ENCODE measurements at places on chromosomes 5 and 9.
A peak's percentile ranks its signal among the peaks of the same experiment; 100 is the strongest.

- DNase-seq, result no peak
These were observed 124.7 kb downstream of the DAB2IP start for GRCh38 chr9:121776001-121776738.

- DNase-seq, result no peak
These were observed at the start of gene NCS1 for GRCh38 chr9:130172161-130172857. Gene NCS1, plus strand, starts transcription at chr9:130172404. Its CDS starts 260 bp downstream, at chr9:130172664.

DNA sequence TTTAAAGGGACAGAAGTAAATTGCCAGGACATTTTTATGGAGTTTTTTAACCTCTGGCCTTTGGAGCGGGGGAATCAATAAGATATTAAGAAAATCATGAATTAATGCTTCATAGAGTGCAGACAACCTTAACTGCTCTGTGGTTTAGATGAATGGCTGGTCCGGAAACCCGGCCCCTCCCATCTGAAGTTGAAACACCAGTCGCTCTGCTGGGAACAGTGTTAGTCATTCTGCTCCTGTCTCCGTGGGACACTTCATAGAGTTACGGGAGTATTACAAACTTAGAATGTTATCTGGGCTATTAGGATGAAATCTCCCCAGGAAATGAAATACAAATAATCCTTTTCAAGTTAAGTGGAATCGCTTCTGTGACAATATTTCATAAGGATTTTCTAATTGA is 110.1 kb upstream of the IRX2 start:
- DNase-seq, result no peak

- no peak for DNase-seq
These were observed 211.1 kb downstream of the DTWD2 start for GRCh38 chr5:118777189-118777736.

GRCh38 chr9:5994493-5994892 is 20.9 kb downstream of the RANBP6 start:
- no peak for DNase-seq

DNA sequence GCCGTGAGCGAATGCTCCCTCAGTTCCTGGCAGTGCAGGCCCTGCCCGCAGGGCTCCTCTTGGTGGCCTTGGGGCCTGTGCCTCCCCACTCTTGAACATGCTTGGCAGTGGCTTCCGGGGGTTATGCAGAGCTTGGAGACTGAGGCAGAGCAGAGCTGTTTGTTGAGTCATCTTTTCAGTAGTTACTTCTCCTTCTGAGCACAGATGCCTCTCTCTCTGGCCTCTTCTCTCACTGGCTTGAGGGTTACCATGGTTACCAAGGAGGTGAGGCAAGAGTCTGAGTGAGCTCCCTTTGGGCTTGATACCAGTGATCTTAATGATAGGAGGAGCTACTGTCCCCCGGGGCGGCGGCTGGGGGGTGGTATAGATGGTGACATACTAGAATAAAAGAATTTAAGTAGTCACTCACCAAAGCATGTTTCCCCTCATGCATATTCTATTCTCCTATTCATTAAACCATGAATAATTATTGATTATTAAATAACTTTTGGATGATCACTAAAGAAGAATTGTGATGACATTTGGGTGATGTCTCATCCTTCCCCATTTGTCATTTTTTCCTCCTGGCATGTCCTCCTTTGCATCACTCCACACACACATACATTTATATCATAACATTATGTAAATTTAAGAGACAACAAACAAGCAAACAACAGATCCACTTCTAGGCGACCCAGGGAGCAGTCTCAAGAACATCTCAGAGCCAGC is 111.1 kb downstream of the ARHGAP26 start:
- DNase-seq, result no peak

- no peak for DNase-seq
These were observed 32.3 kb downstream of the TMEM174 start for GRCh38 chr5:73205305-73205704.

DNA sequence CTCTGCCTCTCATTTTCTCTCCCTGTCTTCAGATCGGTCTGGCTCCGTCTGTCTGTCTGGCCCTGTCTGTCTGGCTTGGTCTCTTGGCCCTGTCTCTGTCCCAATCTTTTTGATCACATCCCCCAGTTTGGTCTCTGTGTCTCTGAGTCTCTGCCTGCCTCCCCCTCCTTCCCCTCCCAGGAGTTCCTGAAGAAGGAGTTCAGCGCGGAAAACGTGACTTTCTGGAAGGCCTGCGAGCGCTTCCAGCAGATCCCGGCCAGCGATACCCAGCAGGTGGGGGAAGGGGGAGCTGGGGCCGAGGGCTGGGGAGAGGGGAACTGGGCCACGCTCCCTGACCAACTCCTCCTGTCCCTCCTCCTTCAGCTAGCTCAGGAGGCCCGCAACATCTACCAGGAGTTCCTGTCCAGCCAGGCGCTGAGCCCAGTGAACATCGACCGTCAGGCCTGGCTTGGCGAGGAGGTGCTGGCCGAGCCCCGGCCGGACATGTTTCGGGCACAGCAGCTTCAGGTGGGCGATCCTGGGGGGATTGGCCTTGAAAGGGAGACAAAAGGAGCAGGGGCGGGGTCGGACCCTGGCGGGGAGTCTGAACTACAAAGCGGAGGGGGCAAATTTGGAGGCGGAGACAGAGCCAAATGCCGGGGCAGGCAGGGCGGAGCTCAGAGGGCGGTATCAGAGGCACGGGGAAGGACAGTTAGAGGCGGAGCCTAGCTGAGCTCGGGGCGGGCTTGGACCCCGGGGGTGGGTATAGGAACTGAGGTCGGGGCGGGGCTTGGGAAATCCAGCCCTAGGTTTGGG is 9.0 kb downstream of the RGS14 start:
- DNase-seq, result peak; percentile 92

DNA sequence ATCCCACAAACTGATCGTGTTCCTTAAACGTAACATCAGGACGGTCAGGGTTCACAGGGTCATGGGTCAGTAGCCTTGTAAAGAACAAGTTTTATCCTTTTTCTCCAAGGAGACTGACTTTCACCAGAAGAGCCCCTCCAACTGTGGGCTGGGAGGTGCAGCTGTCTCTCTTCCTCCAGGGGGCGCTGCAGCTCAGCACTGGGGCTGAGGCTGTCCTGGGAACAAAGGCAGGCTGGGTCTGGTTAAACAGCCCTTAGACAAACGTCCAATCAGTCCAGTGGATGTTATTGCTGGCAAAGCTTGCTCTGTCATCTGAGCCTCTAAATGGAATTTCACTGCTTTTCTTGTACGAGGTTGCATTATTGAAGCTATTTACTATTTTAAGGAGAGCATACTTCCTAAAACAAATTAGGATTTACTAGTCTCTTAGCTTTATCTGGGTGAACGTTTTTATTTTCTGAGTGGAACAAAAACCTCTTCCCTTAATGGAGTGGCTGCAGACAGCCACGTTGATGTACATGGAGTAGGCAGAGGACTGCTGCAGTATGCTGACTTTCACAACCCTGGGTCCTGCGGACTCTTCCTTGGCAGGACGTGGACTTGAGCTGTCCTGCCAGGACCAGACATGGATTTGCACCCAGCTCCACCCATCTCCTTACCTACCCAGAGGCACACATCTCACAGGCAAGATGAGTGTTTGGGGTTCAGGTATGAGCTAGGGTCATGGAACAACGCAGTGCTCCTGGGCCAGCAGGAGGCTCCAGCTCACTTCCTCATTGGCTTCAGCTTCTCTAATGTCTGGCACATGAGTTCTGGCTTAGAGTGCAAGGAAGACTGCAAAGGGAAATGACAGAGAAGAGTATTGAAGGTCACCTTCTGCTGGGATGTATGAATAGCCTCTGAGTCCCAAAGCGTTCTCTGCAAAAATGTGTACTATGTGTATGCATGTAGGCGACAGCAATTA is 7.8 kb downstream of the EXOSC2 start:
- peak; percentile 45 for DNase-seq

DNA sequence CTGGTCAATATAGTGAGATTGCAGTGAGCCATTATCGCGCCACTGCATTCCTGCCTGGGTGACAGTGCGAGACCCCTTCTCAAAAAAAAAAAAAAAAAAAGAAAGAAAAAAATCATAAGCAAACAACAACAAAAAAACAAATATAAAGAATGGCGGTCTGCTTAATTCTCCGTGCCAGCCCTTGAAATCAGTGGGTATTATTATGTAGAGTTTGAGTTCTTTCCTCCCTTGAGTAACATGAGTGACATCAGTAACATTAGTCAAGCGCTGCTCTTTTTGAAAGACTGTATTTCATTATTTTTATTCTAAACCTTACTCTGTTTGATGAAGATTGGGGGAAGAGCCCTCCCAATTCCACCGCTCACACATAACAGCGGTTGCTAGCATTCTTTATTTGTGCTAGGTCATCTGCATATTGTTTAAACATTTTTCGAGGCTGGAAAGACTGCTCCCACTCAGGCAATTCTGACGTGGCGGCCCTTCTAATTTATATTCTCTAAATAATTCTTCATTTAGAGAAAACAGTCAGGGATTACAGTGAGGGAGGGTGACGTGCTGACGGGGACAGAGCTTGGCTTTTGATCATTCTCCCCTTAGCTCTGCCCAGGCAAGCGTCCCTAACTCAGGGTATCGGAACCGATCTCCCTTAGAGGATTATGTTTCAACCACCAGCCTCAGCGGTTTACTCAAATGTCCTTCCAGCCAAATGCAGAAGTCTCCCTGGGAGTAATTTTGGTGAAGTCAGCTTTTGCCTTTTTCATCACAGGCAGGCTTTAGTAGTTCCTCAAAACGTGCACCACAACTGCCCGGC is 860 bp upstream of the MARCHF6 start:
- no peak for DNase-seq

DNA sequence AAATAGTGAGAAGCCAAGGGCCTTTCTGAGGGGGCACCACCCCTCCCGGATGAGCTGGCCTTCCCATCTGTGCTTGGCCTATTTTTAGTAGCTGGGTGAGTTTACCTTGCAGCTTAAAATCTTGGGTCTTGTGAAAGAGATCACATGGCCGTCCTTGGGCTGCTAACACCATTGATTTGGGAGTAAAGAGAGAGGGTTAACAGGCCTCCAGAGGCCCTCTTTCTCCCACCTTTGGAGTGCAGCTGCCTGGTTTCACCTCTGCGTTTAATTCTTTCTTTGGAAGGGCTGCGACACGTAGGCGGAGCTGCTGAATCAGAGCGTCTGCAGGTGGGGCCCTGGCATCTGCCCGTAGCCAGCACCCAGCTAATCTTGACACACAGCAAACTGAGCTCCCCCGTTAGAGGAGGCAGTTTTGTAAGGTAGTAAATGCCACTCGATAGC is 12.8 kb downstream of the OLFM1 start:
- no peak for DNase-seq

GRCh38 chr9:81537964-81538363 is 151.4 kb downstream of the TLE1 start:
- no peak for DNase-seq

DNA sequence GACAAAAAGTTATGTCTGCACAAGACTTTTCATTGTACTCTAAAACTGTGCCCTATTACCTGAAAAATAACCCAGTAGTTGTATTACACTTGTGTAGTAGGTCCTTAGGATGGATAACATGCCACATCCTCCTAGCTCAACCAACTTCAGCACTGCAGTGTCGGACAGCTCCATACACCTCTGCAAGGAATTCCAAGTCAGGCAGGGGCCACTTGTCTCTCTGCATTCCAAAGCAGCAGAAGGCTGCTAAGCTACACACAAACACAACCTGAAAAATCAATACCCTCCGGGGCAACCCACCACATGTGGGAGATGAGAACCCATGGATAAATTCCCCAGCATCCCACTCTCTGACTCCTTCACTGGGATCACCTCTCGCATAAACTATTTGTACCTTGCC is 50.2 kb downstream of the MED10 start:
- no peak for DNase-seq

- DNase-seq, result no peak
These were observed 53.0 kb upstream of the ALDH1B1 start for GRCh38 chr9:38339496-38339895.

- DNase-seq, result no peak
These were observed 38.7 kb downstream of the SH3PXD2B start for GRCh38 chr5:172415362-172416275.

DNA sequence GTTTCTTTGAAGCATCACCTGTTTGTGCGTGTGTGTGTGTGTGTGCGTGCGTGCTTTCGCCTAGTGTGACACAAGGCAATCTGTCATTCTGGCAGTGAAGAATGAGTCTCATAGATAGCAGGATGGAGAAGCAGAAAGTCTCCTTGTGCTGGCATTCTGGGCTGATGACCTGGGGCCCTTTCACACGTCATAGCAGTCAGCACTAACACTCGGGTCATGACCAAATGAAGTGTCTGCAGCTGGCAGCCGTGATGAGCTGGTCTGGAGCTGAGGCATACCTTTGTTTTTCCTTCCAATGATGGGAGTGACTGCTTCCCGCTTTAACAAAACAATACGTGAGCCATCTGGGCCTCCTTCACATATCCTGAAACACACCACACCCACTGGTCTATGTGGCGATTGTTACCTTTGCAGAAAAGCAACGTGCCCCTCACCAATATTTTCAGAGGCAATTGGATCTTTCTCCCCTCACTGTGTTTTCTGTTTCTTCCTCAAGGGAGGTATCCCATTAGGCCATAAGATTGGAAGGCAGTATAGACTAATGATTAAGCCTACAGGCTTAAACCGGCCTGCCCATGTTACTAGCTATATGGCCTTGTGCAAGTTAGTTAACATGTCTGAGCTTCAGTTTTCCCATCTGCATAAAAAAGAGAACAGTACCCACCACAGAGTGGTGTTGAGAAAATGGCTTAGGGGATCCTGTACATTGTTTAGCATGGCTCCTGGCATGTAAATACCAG is 88.8 kb downstream of the SREK1 start:
- no peak for DNase-seq

GRCh38 chr9:120394058-120394669 is 185.8 kb downstream of the CDK5RAP2 start:
- DNase-seq, result no peak

GRCh38 chr9:79583952-79584654 is 12.3 kb downstream of the TLE4 start:
- no peak for DNase-seq

GRCh38 chr9:34563262-34563661 is 26.3 kb downstream of the CNTFR start:
- no peak for DNase-seq

- DNase-seq, result no peak
These were observed 15.1 kb upstream of the LPCAT1 start for GRCh38 chr5:1538741-1539392.

GRCh38 chr9:121388140-121388905 is 18.3 kb upstream of the STOM start:
- no peak for DNase-seq

GRCh38 chr9:75041041-75041440 is 12.9 kb upstream of the CARNMT1 start:
- DNase-seq, result no peak
